GM23338 (cell line): ENCODE measurements at places on chromosomes 5 and 9. TPM values are rescaled to one million over a fixed set of nuclear protein-coding genes. Genes with fewer than 3 reads are reported as not detected.

NUP214 gene
- total RNA-seq: 33.3 and 57.0 TPM in 2 replicates

- no peak for DNase-seq
Measured at GRCh38 chr5:14257995-14258403, 114.9 kb downstream of the TRIO start.

GRCh38 chr5:41817625-41818301, 52.5 kb downstream of the OXCT1 start:
- no peak for DNase-seq

GRCh38 chr9:26170190-26170589, 491.9 kb upstream of the TUSC1 start:
- no peak for DNase-seq

DNA sequence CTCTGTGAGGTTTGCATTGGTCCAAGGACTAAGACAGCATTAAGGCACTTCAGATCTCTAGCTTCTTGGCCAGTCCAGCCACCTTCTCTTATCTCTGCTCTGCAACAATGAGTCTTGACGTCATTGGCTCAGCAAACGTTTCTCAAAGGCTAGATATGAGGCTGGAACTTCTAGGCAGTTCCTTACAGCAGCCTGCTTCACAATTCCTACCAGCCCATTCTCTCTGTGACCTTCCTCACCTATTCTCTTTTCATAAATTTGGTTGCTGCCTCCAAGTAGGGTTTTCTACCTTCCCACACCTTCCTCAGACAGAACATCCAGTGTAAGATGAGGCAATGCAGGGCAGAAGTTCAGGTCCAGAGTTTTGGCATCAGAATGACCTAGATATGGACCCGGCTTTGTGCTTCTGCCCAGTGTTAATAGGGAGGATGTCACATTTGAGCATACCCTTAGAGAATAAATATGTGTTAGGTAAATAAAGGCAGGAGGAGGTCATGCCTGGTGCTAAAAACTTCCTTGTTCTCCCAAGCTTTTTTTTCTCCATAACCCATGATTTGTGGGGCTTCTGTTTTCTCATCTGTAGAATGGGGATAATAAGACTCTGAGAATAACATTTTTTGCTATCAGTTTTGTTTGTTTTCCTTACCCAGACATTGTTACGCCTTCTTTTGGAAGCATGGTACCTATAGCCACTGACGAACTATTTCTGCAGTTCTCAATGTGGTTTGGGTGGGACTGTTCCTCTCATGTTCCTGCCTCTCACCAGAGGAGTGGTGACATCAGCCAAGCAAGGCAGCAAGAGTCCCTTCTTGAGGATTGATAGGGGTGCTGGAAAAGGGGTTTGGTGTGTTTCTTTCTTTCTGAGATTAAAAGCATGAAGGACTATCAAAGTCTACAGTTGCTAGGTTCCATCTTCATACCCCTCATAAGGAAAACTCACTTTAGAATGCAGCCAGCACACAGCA, 220.6 kb upstream of the TRIM32 start:
- no peak for DNase-seq

- DNase-seq: no peak
Measured at GRCh38 chr9:79273311-79273710, 298.5 kb upstream of the TLE4 start.

DNA sequence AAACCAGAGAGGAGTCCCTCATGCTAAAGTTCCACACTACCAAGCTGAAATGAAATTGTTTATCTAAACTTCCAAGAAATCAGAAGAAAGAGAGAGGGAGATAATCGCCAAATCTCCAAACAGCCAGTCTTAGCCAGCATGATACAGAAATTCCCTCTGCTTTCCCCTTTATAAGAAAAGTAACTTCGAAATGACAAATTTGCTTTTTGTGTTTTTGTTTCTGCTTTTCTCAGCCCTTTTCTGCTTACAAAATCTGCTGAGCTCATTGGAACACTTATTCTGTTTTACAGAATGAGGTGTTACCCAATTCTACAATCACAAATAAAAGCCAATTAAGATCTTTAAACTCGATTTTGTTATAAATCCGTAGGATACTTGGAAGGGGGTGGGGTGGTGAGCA, 72.9 kb downstream of the SFXN1 start:
- no peak for DNase-seq

- DNase-seq: no peak
Measured at GRCh38 chr5:81785322-81785721, 34.4 kb upstream of the SSBP2 start.

GRCh38 chr9:91795598-91796241, 154.3 kb downstream of the ROR2 start:
- no peak for DNase-seq

- DNase-seq: peak; percentile 49
Measured at GRCh38 chr5:168301593-168302390, 10.3 kb downstream of the WWC1 start.

DNA sequence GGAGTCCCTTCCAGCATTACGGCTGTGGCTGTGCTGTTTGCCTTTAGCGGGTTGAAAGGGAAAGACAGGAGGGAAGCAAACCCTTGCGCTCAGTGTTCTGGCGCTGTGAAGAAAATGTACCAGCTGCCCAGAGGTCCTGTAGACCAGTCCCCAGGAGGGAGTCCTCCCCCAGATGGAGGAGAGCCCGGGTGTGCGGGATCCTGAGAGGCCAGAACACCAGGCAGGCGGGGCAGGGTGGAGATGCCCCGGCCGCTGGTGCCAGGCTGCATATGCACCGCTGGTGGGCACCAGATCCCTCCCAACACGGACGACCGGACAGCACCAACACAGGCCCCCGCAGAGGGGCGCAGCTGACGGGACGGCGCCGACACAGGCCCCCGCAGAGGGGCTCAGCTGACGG, 37.2 kb upstream of the SLC9A3 start:
- DNase-seq: no peak

DNA sequence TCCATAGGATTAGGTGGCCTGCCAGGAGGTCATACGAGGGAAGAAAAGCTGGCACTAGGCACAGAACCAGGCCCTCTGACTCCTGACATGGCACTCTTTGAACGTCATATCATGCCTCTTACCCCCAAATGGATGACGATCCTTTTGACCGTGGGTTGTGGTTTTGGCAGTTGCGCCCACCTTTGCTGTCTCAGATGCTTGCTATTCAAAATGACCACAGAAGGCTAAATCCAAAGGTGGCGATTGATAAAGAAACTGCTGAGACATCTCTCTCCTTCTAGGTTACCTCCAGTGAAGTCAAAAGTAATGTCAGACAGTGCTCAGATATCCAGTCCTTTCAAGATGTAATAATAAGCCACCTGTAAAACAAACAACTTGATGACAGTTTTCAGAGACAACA, 385.0 kb downstream of the EFNA5 start:
- DNase-seq: no peak

CCDC69 gene
- 5.3 and 6.6 TPM in 2 replicates for total RNA-seq
